Ureter (tissue), 1 donor: ENCODE measurements at places on chromosomes 1 and 21.

GRCh38 chr21:32467291-32467690 is 54.8 kb downstream of the EVA1C start:
- DNase-seq: no peak

GRCh38 chr1:88802404-88802803 is 89.0 kb downstream of the GTF2B start:
- DNase-seq: no peak

DNA sequence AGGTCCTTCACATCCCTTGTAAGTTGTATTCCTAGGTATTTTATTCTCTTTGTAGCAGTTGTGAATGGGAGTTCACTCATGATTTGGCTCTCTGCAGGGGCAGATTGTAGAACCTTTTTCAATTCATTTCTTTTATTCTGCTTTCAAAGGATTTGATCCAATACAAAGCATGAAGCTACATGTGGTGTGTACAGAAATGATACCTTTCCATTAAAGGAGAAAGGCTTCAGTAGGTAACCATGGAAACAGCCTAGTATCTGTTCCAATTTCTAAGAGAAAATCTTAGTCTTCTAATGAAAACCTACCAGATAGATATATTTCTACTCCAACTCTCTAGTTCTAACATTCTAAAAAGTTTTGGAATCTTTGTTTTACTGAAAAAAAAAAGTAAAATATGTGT is 105.0 kb downstream of the SYT14 start:
- DNase-seq: no peak

- no peak for DNase-seq
Observed at GRCh38 chr1:49136738-49137251, 360.1 kb upstream of the BEND5 start.

DNA sequence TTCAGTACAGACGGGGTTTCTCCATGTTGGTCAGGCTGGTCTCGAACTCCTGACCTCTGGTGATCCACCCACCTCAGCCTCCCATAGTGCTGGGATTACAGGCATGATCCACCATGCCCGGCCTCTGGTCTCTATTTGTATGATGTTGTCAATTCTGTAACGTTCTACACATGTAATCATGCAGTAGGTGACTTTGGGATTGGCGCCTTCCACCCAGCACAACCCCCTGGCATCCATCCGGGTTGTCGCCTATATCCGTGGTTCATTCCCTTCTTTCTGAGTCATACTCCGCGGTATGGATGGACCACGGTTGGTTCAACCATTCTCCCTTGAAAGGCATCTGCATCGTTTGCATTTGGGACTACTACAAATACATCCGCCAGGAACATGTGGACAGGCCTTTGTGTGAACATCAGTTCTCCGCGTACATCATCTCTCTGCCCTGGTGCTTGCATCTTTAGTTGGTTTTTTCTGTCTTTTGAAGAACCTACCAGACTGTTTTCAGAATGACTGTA is 72.1 kb downstream of the PDE9A start:
- peak; percentile 31 for DNase-seq

DNA sequence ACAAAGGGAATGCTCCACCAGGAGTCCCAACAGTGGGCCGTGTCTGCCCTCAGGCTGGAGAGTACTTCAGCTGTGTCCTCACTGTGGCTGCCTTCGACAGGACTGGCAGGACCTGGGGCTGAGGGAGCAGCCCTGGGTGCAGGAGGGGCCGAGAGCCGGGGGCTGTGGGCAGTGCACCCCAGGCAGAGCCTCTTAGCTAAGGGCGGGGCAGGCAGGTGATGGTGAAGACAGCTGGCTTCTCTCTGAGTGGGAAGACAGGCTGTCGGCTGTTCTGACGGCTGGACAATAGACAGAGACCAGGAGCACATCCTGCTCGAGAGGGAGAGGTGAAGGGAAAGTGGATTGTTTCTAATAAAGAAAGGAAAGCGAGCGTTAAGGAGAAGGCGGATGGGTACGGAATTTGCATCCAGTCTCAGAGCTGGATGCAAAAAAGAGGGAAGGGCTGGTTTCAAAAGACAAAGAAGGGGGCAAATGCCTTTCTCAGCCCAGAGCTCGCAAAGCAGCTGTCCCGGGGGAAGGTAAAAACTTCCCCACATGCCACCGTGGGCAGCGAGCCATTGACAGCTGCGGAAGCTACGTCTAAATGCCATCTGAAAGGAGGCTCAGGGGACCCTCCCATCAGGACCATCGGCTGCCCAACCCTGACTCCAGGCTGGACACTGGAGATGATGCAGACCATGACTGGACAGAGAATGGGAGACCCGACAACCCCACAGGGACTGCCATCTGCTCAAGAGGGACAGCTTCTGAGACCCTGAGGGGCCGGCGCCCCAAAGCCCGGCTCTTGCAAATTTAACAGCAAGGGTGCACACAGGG is 92.0 kb downstream of the STUM start:
- DNase-seq: no peak

DNA sequence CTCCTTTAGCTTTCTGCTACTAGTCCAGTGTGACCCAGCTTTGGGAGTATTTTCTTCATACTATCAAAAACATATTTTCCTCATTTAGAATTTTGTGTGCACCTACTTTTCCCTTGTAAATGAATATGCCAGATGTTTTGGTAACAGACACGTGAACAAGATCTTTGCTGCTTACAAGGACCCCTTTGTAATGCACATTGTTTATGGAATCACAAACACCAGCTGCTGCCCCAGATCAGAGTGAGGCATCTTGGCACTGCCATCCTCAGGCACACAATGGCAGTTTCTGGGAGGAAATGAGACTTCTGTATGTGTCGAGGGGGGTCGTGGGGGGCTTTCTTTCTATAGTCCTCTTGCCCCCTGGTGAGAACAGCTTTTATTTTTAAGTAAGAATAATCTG is 115.7 kb downstream of the RGL1 start:
- DNase-seq: no peak

DNA sequence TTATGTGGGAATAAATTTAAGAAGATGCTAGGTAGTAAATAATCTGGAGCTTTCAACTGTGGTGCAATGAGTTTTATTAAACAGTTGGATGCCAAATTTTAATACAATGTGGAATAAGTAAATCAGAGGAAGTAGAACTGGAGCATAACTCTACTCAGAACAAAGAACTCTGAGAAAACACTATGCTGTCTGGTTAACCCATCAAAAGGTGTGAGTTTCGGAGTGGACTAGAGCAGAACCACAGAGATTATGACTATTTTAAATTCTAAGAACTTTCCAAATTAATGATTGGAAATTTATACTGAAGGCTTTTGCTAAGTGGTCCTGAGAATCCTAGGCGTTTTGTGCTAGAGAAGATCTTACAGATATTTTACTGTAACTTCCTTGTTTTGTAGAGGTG is 132.2 kb downstream of the NTMT2 start:
- no peak for DNase-seq
